ENCODE measurements at places on chromosomes 12 and 14.

GRCh38 chr14:56046546-56046945 is 71.7 kb upstream of the PELI2 start:
- DNase-seq: no peak

- no peak for DNase-seq
Measured at GRCh38 chr14:101858791-101859537, 97.5 kb downstream of the PPP2R5C start.

GRCh38 chr12:124394462-124395128 is 99.7 kb downstream of the RFLNA start:
- DNase-seq: no peak

DNA sequence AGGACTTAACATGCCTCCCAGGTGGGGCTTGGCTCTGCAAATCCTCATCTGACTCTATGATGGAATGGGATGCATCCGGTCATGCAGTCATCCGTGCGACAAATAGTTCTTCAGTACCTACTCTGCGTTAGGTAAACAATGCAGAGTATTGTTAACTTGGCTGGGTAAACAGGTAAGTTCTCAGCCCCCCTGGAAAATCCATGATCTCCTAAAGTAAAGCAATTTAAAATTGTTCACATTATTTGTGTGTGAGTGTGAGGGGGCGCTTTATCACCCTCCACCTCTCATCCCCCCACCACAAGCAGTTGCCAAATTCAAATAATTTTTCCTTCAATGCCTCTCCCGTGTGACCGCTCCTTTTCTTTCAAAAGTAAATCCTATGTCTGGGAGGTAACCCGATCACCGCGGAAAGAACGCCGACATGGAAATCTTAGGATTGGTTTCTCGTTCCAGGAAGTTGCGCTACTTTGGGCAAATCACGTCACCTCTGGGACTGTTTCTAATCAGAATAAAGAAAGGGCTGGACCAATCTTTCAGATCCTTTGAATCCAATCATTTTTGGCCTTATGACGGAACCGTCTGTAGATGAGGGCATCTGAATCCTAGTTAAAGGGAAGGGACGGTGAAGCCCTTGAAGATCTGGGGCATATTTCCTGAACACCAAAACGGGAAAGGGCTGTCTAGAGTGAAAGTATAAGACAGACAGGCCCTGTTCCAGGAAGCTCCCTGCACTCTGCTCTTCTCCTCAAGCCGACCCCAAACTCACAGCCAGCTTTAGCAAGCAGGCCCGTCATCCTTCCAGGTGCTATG is 44.0 kb upstream of the SINHCAF start:
- peak; percentile 83 for DNase-seq

GRCh38 chr12:79373896-79374499 is 316.8 kb downstream of the PAWR start:
- DNase-seq: no peak

DNA sequence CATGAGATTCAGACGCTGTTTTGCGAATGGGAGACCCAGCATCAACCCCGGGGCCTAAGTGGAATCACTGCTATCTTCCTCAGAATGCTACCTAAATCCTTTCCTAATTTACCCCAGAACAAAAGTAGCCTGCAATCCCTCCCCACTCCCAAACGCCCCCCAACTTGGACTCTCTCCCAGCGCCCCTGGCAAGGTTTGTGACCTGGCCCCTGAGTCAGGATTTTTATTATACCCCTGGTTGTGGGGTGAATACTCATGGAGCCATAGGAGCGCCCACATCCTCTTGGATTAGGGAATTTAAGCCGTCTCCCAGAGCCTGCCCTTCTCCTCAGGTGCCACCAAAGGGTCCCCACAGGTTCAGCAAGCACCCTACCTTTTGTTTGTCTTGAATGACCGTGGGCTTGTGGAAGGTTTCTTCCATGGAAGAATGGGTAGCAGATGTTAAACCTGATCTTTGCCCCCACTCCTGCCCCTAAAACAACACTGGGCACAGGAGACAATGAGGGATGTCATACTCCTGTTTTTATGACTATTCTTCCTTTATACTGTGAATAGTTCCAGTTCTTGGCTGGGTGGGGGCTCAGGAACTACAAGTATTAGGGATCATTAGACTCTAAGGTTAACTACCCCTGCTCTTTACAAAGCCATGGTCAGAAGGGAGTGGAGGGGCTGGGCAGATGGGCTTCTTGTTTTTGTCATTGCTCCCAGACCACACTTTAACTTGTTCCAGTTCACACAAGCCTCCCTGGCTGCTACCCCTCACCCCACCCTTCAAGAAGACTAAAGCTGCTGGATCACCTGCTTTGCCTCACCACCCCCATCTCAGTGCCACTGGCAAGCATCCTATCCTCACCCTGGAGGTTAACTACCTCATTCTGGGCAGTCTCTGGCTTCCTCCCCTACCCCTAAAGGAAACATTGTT is 630 bp downstream of the MYL6B start:
- no peak for DNase-seq

DNA sequence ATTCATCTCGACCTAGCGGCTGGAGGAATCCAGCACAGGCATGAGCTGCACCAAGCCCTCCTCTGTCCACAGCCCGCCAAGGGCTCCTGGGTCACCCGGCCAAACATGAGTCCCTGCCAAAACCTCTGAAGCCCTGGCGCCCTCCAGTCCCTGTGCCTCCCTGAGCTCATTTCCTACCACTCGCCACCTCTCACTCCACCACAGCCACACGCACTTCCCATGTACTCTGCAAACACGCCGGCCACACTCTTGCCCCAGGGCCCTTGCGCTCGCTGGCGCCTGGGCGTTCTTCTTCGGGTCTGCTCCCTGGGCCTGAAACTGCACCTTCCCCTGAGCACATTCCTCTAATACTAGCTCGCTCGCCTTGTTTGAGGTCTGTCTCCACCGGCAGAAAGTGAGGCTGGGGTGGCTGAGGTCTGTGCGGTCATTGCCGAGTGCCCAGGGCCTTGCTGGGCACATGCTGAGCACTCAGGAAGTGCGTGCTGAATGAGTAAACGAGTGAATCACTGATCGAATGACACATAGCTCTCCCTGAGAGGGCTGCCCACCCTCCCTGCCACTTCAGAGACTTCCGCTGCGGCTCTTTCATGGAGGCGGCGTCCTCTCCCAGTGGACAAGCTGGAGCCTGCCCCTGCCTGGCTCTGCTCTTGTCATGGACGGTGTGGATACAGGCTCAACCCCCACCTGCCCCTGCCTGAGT is 33.7 kb upstream of the DLK1 start:
- no peak for DNase-seq

DNA sequence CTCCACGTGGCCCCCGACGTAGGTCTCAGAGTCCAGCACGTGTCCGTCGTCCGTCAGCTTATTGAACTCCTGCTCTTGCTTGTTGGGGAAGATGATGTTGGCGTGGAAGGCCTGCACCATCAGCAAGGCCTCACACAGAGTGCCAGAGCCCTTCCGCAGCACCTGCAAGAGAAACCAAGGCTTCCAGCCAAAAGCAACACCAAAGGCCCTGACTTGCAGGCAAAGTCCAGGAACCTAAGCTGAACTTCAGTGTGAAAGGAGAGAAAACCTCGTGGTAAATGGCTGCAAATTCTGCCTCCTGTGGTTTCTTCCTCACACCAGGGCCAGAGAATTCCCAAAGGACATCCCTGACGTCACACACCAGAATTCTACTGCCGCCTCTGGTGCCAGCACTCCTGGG is 14.5 kb downstream of the POLE start:
- DNase-seq: no peak

GRCh38 chr12:112606611-112607365 is 184.8 kb upstream of the RPH3A start:
- DNase-seq: no peak

DNA sequence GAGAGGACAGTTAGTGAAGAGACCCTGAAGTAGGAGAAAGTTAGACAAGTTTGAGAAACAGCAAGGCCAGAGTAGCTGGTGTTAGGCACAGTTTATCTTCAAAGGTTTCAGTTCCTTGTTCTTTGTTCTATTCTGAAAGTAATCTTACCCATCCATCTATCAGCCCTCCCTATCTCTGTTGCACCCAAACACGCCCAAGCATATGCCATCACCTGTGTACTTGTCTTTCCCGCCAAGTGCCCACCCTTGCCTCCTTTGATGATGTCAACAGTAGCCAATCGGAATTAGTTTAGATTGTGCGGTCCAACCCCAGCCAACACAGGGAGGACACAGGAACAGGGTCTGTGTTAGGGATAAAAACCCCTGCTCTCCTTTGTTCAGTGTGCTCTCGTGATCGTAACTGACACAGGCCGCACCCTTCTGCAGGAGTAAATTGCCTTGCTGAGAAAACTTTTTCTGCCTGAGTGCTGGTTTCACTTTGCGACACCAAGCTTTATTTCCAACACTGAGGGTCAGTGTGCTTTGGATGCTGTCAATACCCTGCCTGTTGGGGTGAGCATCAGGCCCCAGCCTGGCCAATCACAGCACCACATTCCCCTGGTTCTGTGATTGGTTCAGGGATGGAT is 4.7 kb upstream of the TMEM229B start:
- DNase-seq: no peak

GRCh38 chr14:24435192-24435810 is 5.5 kb downstream of the KHNYN start:
- DNase-seq: no peak

DNA sequence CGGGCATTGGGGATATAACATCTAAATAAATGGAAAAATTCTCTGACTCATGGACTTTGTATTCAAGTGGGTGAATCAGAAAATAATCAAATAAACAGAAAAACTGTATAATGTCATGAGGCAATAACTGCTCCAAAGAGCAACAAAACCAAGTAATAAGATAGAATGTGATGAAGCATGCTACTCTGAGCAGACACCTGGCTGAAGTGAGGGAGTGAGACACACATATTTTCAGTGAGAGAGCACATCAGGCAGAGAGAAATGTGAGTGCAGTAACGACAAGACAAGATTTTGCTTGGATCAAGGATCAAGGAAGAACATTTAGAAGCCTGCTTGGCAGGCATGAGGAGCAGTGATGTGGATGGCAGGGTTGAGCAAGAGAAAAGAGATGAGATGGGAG is 75.8 kb upstream of the CCDC91 start:
- no peak for DNase-seq

GRCh38 chr12:78612190-78612589 is 252.4 kb upstream of the SYT1 start:
- DNase-seq: no peak

DNA sequence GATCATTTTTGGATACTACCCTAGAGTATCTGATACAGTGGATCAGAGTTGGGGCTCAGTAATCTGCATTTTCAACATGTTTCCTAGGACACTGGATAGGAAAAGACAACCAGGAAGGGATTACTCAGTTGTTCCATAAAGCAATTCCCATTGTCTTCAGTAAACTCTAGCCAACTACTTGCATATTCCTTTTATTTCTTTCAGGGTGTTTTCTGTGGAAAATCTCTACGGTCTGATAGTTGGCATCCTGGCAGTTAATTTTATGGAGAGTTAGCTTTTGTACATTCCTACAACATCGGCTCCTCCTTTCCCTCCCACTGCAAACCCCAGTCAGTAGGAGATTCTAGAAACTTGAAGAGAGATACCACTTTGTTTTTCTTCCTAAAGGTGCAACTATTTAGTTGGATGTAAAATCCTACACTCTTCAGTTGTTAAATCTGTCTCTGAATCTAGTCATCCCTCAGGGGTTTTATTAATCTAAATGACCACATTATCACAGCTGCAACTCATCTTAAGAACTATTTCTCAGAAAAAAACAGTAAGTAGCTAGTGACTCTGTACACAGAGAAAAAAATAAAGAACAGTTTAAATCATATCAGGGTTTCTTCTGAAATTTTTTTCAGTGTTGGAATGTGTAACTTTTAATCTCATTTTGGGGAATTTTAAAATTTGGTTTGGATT is 103.9 kb downstream of the PDE3A start:
- no peak for DNase-seq

GRCh38 chr12:72028966-72029365 is 90.3 kb downstream of the TPH2 start:
- no peak for DNase-seq

DNA sequence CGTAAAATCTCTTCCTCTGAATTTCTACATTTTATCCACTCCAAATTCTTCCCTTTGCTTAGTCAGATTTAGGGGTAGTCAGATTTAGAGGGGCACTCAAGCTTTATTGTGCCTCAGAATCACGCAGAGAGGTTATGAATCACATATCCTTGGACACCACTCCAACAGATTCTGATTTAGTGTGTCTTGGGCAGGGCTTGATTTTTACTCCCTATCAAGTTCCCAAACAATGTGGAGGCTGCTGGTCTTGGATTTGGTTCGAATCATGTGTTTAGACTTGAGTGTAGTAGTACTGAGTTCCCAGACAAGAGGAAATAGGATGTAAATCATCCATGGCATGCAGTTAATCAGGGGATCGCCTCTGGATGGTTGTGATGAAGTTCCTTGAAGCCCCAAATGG is 298.1 kb upstream of the CLEC14A start:
- no peak for DNase-seq
